Activated CD4-positive, alpha-beta T cell treated with anti-CD3 and anti-CD28 coated beads for 4 hours (primary cell): ENCODE measurements at places on chromosomes 2 and 18.

DNA sequence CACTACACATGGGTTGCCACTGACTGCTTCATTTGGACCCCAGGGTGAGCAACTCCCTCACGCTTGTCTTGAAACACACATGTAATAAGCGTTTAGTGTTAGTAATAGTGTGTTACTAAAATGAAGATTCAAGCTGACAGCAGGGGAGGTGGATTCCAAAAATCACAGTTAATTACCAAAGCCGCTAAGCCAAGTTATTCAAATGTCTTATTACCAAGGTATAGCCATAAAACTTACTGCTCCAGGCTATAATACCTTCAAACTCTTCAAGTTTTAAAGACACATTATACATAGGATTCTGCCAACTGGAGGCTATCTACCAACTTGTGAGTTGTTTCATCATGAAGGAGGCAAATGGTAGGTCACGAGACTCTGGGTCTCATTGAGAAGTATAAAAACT lies 2.9 kb downstream of the LPIN2 start:
- no peak for DNase-seq

DNA sequence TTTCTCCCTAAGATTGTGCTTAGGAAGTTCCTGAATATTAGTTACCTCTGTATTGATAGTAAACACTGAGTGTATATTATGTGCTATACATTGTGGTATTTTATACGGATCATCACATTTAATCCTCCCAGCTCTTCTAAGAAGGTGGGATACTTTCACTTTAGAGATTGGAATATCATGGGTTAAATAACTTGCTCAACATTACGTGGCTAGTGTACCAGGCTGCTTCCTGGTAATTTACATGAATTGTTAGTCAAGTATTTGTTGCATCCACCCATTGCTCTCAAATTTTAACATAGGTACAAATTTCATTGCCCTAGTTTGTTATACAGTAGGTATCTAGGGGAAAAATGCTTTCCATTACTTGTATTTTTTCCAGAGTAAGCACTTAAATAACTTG lies 21.4 kb downstream of the FAM98A start:
- DNase-seq, result no peak

- no peak for DNase-seq
These were observed 37.7 kb downstream of the RPIA start for GRCh38 chr2:88729061-88729745.

DNA sequence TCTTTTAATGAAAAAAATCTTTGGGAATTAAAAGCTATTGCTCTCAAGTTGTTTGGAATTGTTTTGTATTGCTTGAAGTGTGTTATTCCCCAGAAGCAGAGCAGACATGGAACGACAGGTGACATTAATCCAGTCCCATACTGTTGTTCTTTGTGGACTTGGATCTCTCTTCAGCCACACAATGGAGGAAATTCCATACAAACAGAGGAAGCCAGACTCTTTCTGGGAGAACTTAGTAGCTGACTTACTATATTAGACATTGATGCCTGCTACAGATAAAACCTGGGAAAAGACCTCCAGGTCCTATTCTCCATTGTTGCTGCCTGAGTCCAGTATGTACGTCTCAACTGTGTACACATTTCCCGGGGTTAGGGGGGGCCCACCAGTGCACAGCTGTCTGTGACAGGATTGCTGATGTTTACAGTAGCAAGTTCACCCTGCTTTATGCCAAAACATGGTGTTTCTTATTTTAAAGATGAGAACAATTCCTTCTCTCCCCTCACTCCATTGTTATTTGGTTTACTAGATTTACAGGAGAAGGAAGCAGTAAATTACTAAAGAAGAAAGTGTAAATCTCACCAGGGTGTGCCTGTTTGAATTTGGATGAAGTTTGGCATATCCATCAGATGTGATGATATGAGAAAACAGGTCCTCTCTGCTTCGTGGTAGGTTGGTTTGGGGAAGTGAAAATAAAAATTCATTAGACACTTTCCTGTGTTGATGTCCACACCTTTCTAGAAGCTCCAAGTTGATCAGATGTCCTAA lies 142.4 kb upstream of the RBBP8 start:
- no peak for DNase-seq

DNA sequence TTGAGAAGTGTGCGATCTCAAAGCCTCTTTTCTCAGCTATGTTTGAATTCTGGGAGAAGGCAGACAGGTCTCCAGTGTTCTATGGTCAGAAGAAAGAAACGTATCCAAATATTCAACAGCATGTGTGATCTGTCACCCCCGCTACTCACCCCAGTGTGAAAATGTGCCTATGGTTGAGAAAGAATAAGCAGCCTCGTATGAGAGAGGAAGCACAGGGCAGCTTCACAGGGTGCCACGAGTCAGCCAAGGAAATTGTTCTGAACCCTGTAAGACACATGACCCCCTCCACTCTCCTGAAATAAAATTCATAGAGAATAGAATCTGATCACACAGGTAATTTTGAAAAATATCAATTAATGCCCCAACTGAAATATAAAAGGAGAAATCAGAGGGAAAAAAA lies 8.0 kb upstream of the SF3B1 start:
- DNase-seq, result no peak

DNA sequence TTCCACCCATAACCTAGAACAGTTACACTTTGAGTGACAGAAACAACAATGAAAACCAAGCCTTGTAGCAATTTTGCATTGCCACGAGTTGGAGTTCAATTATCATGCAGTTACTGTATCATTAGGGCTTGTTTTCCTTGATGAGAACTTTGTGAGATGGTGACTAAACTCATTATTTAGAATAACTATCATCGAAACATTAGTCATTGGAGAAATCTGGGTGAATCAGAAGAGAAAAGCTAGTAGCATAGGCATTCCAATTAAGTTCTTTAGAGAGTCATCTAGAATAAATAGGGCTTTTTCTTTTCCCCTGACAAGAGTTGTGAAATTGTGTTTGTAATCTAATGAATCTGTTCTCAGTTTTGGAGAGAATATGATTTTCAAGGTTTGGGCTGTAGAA lies 122.8 kb upstream of the DOCK10 start:
- no peak for DNase-seq

- DNase-seq, result no peak
These were observed 64.0 kb downstream of the SLC40A1 start for GRCh38 chr2:189516546-189516945.

DNA sequence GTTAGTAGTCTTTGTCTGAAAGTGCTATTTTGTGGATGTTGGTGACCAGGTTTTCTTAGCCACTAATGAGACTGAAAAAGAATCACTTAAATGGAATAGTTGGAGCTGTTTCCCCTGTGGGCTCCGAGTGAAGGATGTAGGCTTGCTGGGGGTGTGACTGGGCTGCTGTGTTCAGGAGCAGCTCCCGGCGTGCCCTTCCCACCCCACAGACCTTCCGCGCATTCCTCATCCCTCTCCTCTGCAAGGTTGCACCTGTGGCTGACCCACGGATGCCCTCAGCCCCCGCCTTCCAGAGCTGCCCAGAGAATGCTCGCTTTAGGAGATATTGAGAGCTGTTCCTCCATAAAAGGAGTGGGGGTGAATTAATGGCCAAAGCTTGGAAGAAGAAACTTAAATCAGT lies 174.3 kb downstream of the LDLRAD4 start:
- no peak for DNase-seq

DNA sequence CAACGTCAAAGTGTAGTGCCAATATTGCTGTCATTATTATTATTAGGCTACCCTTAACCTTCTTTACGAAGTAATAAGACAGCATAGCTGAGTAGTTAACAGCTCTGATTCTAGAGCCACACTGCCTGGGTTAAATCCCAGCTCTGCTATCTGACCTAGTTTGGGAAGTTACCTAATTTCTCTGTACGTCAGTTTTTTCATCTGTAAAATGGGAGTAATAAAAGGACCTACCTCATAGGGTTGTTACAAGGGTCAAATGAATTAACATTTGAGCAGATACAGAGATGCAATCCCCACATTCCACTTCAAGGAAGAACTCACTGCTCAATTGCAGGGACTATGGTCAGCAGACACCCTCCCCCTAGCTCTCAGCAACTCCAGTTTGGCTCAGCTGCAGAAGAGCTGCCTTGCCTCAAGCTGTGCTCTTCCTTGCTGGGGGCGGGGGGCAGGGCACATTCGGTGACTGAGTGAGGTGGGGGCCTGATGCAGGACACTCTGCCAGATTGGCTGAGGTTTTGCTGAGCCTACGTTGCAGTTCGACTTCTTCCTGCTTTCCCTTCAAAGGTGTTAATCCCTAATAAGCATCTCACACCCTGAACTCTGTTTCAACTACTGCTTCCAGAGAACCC lies 11.0 kb upstream of the LGALSL start:
- DNase-seq, result no peak

- no peak for DNase-seq
These were observed 10.3 kb upstream of the GPR17 start for GRCh38 chr2:127635380-127636237.

- no peak for DNase-seq
These were observed 25.1 kb downstream of the CSRNP3 start for GRCh38 chr2:165494573-165494972.

DNA sequence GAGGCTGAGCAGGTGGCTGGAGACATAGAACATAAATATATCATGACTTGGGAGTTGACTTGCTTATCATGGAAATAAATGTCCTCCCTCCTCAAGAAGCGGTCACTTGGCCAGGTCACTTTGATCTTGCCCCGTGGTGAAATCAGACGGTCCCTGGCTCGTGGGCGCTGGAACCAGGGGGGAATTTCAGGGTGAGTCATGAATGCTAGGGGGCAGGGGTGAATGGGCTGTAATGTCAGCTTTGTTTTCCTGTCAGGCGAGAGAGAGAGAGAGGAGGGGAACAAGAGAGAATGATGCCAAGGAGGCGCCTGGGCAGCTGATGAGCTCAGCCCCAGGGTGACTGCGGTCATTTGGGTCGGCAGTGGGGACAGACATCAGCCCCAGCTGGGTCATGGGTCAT lies 47.7 kb downstream of the RRM2 start:
- no peak for DNase-seq

DNA sequence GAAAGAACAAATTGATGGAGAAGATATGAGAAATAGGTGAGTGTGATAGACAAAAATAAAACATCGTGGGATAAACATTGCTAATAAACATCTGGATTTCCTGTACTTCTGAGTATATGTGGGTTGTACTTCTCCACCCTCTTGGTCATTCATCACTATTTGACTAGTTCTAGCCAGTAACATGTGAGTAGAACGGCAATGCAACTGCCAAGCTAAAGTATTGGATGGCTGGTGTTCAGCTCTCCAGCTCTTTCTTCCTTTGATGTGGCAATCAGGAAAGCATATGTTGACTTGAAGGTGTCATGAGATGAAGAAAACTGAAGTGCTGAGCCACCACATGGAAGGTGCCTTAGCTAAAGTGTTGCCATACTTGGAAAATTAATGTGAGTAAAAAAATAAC lies 144.9 kb downstream of the SCG2 start:
- DNase-seq, result no peak

- DNase-seq, result no peak
These were observed 188.6 kb upstream of the FN1 start for GRCh38 chr2:215624423-215624829.

- no peak for DNase-seq
These were observed 268.5 kb downstream of the HAUS1 start for GRCh38 chr18:46372670-46373069.

- DNase-seq, result no peak
These were observed 321.0 kb downstream of the RND3 start for GRCh38 chr2:150166313-150167051.

GRCh38 chr18:62044490-62045000 lies 142.3 kb downstream of the PIGN start:
- DNase-seq, result no peak

DNA sequence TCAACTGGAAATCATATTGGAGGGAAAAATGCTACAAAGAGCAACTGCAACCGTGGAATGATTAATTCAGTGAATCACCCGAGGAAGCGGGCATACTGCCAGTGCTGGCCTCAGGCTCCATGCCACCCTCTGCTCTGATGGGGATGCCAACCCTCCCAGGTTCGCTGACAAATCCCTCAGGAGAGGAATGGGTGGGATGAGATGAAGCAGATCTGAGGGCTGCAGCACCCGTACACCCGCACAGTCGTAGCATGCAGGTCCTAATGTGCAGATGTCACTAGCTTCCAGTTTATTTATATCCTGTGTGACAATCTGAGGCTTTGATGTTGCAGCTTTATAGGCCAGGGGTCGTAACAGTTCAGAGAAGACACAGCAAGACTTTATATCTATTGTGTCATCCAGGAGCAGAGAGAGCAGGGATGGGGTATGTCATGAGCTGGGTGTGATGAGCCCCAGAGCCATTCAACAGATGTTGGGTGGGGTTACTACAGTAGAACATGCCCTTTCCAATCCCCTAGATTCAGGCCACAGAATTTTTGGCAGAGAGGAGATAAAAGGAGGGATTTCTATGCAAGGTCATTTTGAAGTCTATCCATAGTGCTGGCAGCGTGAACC lies 44.6 kb downstream of the DPP4 start:
- no peak for DNase-seq

DNA sequence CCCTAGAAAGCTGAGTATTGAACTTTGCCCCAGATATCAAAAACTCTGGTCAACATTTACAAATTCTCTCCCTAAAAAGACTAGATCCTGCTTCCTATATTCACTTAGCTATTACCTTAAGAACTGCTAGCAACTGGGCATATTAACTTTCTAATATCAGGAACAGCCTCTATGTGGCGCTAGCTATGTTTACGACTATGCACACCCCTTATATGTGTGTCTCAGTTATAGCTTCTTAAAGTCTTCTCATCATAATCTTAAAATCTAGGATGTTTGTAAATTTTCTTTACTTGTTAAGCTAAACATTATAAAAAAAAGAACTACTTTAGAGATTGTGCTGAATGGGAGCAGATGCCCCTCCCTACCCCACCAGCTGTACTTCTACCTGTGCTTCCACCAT lies 1.7 kb upstream of the STAMBP start:
- no peak for DNase-seq

DNA sequence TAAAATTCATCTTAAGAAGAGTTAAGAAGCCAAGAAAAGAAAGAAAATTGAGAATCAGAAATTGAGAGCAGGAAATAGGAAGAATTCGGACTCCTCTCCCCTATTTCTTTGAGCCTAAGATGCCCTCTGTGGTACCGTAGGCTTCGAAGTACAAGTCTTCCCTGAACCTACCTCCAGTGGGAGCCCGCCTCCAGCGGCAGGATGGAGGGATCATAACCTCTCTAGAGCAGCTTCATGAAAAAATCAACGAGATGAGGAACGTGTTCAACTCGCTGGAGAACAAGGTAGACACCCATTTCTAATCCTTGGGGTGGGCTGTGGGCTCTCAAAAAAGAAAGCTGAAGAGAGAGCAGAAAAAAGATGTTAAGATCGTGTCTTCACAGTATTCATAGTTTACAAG lies 36.3 kb downstream of the ARHGEF33 start:
- DNase-seq, result no peak

DNA sequence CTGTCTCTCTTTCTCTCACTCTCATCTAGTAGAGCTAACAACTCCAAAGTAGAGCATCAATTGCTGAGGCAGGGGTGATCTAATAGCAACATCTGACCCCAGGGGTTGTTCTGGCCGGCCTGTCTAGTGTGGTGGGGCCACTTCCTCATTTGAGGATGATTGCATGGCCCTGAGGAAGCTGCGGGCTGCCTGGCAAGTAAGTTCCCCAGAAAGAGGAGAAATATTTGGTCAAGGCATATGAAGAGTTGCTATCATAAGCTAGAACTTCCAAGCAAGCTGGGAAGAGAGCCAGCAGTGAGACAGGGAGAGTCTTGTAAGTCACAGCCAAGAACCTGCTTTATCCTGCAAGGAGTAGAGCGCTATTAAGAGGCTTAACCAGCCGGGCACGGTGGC lies 50.8 kb upstream of the TMEM87B start:
- no peak for DNase-seq
